Central memory CD4-positive, alpha-beta T cell (primary cell): ENCODE measurements at places on chromosomes 1 and 21.
A peak's percentile ranks its signal among the peaks of the same experiment; 100 is the strongest.

GRCh38 chr1:15430787-15431570 is 7.3 kb upstream of the CTRC start:
- peak; percentile 63 for DNase-seq

DNA sequence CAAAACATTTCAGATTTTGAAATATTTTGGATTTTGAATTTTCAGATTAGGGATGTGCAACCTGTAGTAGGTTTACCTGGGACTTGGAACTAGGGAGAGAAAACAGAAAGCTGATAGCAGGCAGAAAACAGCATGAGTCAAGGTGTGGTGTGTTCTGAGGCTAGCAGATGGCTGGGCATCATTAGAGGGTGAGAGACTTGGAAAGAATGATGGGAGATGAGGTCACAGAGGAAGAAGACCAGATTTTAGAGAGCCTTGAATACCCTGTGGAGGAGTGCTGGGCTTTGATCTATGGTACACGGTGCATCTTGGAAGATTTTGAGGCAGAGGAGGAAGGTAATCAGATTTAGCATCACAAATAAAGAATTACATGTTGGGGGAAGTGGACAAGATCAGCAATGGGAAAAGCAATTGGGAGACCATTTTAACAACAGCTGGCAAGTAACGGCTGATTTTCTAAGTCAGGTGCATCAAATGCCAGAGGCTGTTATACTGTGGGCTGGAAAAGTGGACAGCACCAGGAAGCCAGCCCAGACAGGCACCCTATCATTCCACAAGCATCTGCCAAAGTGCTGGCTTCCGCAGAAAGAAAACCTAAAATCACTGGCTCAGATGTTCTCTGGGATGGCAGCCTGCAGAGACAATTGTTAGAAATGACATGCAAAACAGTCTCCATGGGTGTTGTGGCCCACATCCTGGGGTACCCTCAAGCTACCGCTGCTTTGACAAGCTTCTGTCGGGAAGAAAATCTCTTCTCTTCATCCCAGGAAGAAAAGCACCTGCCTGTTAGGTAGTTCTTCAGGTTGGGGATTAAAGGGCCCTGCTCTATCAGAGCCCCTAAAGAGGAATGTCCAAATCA is 30.9 kb upstream of the CAMK1G start:
- no peak for DNase-seq

DNA sequence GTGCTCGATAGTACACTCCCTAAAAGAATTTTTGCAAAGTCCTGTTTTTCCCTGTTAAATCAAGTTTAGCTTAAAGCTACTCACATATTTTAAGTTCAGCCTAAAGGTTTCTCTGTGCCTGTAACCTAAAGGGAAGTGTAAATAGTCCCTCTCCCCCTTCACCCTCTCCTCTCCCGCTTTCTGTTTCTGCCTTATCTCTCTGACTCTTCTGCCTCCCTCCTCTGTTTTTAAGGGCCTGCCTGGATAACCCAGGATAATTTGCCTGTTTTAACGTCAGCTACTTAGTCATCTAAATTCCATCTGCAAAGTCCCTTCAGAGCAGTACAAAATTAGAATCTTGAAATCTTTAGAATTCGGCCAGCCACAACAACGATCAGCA is 92.6 kb downstream of the NID1 start:
- no peak for DNase-seq

DNA sequence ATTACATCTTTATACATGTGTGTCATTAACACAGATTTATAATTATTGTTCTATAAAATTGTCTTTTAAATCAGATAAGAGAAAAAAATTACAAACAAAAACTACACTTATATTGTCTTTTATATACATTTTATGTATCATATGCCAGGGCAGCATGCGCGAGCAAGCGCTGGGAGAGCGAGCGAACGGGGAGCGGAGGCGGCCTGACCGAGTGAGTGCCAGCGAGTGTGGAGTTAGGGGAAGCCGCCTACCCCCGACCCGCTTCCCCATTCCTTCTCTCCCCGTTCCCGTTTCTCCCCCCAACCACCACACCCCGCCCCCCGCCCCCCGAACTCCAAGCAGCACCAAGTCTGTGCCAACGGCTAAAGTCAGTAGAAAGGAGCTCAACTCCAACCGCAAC is 23.0 kb upstream of the SLAMF1 start:
- DNase-seq: no peak

DNA sequence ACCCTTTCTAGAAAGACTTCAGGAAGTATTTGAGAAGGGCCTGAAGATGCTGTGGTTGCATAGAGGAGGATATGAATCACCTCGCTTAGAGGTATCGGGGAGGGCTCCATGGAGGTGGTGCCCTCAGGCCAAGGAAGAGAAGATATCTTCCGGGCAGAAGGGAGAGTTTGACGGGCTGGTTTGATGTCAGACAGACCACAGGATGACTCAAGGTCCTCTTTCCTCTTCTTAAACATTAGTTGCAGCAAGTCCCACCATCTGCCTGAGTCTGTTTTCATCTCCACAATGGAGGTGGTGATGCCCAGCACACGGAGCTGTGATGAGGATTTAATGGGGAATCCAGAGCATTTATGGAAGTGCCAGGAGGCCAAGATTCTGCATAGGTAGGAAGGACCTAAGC is 25.1 kb upstream of the RUNX3 start:
- peak; percentile 59 for DNase-seq

DNA sequence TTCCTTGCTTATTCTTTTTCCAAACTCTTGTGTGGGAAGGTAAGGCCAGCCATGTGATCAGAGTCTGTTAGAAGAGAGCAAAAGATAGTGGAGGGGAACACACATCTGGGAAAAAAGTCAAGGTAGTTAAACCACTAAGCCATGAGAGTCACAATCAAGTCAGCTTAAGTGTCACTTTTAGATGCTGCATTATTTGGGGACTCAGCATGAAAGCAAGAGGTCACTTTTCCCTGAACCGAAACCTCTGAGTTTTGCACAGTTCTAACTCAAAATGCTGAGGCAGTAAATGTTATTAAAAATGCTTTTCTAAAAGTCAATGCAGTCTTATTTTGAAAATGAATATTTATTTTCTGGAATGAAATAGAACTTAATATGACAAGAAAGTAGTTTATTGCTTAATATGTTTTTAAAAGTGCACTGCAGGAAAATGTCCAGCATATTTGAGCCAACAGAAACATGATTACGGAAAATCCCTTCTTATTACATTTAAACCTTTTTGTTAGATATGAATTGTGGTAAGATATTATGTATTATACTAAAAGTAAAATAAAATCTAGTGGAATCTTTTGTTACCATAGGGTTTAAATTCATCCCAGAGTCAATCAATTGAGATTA is 69.3 kb downstream of the RBM11 start:
- no peak for DNase-seq

GRCh38 chr1:12230549-12231275 is 882 bp downstream of the VPS13D start:
- no peak for DNase-seq

DNA sequence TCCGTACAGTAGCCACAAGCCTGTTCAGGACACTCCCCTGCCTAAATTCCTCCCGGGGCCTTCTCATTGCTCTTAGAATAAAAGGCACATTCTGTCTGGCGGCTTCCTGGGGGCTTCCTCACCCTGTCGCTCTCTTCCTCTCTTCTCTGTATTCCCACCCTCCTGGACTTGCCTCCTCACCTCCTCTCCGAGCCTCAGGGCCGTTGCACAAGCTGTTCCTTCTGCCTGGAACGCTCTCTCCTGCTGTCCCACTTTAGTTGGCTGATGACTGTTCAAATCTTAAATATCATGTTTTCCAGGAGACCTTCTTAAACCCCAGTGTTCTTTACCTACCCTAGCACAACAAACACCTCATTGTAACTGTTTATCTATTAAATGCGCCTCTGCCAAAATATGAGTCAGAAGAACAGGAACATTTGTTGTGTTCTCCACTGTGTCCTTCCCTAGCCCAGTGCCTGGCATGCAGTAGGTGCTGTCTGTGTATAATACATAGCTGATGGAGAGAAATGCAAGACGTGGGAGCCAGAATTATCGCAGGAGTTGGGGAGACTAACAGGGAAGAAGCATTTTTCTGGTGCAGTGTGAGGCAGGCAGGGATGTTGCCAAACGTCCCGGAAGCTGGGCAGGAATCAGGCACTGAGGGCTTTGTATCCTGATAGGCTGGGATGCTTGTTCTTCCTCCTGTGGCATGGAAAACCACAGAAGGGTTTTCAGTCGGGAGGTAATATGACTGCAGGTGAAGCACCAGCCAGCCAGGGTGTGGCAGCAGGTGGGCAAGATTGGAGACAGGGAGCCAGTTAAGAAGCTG is 24.1 kb upstream of the THRAP3 start:
- DNase-seq: no peak

DNA sequence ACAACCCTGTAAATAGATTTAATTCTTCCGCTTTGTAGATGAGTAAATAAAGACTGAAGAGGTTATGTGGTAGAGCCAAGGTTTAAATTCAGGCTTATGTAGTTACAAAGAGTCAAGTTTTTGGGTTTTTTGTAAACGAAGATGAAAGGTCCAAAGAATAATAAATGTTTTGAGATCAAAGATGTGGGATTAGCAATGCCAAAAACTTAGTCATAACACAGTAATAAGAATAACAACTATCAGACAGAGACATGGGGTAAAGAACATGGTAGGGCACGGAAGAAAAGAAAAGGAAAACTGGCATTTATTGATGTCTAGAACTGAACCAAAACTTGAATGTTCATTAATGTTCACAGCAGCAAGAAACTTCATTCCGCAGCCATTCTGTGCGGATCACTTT is 42.9 kb downstream of the EXTL2 start:
- no peak for DNase-seq

DNA sequence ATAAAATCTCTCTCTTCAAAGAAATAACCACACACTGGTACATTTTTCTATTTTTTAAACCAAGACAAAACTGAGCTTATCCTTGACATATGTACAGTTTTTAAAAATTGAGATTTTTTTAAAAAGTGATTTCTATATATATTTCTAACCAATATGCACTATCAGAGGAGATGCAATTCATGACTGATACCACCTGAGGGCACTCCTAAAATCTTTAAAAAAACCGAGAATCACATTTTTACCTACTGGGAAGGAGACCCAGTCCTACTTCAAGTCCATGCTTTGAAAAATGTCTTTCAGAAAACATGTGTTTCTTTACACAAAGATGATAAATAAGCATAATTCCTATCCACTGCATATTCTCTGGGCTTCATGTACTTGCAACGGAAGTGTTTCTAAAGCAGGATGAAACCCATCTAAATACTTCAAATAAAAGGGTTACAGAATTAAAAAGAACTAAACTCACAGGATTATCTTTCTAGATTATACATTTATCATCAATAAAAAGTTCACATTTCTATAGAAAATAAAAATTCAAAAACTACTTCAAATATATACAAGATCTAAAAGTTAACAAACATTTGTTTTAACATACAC is 98.6 kb downstream of the ENAH start:
- peak; percentile 11 for DNase-seq

- DNase-seq: no peak
Measured at GRCh38 chr1:234965111-234965510, 163.5 kb downstream of the TOMM20 start.

DNA sequence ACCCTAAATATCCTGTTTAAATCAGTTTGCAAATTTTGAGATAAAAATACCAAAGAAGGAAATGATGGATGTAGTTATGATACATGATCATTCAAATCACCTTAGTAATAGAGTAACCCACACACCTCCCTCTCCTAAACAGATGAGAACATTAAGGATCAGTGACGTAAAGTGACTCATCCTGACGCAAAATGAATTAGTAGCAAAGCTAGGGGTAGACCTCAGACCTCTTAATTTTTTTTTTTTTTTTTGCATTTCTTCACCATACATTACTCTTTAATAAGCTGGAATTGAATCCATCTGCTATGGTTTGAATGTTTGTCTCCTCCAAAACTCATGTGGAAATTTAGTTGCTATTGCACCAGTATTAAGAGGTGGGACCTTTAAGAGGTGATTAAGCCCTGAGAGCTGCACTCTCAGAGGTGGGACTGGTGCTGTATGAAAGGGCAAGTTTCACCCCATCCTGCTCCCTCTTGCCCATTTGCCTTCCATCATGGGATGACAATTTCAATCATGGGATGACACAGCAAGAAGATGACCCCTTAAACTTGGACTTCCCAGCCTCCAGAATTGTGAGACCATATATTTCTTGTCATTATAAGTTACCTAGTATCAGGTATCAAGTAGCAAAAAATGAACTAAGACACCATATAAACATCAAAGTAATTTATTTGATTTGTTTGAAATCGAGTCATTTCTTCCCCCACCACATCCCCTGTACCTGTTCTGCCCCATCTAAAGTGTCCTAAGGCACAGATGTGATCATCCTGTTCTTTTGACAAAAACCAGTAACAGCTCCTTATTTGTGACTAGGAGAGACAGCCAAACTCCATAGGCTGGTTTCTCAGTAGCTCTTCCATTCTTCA is 114.6 kb upstream of the DUSP10 start:
- DNase-seq: no peak

- DNase-seq: no peak
Measured at GRCh38 chr1:100364697-100365096, 12.4 kb downstream of the CDC14A start.

GRCh38 chr1:218171302-218171893 is 113.7 kb upstream of the RRP15 start:
- DNase-seq: no peak

DNA sequence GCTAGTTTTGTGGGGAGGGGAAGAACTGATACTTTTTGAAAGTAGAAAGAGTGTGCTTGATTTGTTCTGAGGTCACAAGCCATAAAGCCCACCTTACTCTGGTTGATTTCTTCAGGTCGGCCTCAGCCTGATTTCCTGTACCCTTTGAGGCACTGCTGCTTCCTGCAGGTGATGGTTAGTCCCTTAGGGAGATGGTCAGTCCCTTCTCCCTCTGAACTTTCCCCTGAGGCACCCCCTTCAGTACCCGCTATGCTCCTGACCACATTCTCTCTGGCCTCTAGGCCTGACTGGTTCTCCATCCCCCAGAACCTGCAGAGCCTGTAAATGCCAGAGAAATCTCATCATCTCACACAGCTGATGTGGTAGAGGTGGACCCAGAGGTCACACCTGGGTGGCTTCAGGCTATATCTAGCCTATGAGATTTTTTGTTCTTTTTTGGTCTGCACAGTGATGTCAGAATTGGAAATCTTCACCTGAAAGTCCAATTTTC is 15.0 kb upstream of the ID3 start:
- DNase-seq: no peak

DNA sequence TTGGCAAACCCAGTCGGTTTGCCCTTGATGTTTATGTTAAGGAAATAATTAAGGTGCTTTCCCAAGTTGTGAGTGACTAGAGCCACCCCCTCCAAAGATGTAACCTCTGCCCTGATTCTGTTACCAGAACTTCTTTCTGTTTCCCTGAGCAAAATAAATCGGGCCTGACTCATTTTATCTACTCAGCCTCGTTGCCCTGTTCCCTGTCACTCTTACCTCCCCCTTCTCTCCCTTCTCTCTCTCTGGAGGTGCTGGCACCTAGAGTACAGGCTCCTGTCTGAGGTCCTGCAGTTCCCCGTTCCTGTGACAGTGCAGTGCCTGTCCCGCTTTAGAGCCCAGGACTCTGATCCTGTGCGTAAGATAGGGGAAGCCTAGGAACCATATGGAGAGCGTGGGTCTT is 35.4 kb downstream of the CXADR start:
- DNase-seq: no peak

- no peak for DNase-seq
Measured at GRCh38 chr1:11806307-11806936, 431 bp downstream of the CLCN6 start.
